Pancreas (tissue), 10 donors: ENCODE measurements at places on chromosomes 3 and 15. TPM values are rescaled to one million over a fixed set of nuclear protein-coding genes. Genes with fewer than 3 reads are reported as not detected.

GRCh38 chr15:54032066-54032465 is 53.8 kb downstream of the UNC13C start:
- no peak overlapping the region for H3K4me3 ChIP-seq
- no peaks in the 10 kb centered on the region for H3K4me1 ChIP-seq
- DNase-seq = no peak
- no peaks in the 10 kb centered on the region for H3K36me3 ChIP-seq
- H3K27me3 ChIP-seq = no peaks in the 10 kb centered on the region

DNA sequence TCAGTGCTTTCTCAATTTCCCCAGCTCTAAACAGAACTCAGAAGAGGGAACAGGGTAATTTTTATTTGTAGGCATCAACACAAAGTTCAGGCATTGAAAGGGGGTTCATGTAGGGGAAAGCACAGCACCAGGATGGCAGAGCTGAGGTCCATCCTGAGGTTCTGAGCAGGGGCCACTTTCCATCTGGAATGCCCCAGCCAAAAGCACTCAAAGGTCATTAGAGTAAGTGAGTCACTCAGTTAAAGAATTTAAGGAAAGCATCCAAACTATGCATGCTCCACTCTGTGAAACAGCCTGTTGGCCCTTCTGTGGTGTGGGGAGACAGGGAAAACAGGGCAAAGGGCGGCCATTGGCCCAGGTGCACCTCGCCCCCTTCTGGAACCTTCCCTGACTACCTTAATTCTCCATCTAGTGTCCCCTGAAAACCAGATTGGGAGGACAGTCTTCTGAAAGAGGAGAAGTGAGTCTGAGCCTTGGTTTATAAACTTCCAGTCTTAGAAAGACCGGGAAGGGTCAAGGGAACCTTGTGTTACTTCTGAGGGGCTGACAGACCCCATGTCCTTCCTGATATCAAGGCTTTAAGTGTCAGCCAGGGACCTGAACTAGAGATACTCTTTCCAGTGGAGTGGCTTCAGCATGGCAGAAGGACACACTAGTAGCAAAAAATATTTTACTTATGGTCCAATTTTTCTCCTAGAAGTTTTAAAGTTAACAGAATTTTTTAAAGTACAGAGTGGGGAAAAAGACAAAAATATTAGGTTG is 133.3 kb downstream of the MYLK start:
- DNase-seq = no peak
- H3K4me1 ChIP-seq = peaks cover 15% of the 10 kb centered on the region
- H3K36me3 ChIP-seq = no peaks in the 10 kb centered on the region

DNA sequence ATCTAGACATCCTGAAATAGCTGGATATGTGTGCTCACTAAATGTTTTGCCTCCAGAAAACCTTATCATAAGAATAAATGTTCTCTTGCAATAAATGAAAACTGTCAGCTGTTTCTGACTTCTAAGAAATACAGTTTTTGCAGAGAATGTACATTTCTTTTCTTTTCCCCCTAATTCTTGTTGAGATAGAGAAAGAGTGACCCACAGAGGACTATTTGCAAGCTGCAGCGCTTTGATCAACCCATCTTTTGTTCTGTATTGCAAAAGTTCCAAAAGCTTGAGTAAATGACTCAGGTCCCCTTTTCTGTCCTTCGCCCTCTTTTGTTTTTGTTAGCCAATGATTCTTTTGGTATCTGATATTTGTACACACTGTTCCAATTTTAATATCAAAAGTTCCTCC is 141.9 kb downstream of the BBX start:
- no peaks in the 10 kb centered on the region for H3K36me3 ChIP-seq
- no peaks in the 10 kb centered on the region for H3K4me1 ChIP-seq
- H3K27me3 ChIP-seq = no peaks in the 10 kb centered on the region
- DNase-seq = no peak
- no peak overlapping the region for H3K27ac ChIP-seq

Gene IGF2BP2
- 5.0 TPM for total RNA-seq

- no peaks in the 10 kb centered on the region for H3K4me1 ChIP-seq
- no peaks in the 10 kb centered on the region for H3K36me3 ChIP-seq
- no peak for DNase-seq
- H3K4me3 ChIP-seq = no peak overlapping the region
- no peaks in the 10 kb centered on the region for H3K27me3 ChIP-seq
- no peak overlapping the region for H3K27ac ChIP-seq
These were observed 403.2 kb downstream of the ZIC1 start for GRCh38 chr3:147812186-147812911.

DNA sequence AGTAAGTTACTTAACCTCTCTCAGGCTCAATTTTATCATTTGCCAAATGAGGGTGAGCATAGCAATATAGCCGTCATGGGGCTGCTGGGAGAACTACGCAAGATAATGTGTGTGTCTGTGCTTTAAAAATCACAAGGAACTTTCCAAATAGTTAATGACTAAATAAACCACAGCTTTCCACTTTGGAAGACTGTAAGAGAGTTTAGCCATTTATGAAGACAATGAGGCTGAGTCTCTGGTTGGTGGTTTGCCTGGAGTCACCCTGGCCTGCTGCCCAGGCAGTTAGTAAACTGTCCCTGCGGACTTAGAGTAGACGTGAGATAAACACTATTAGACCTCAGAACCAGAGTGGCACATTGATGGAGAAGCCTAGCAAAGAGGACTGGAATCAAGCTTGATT is 357.7 kb downstream of the CLSTN2 start:
- no peak for DNase-seq
- H3K4me3 ChIP-seq = no peak overlapping the region
- H3K27me3 ChIP-seq = no peaks in the 10 kb centered on the region
- no peaks in the 10 kb centered on the region for H3K36me3 ChIP-seq
- H3K4me1 ChIP-seq = no peaks in the 10 kb centered on the region

Gene AADACL2
- total RNA-seq = not detected

- H3K4me3 ChIP-seq = no peak overlapping the region
- no peak overlapping the region for H3K27ac ChIP-seq
- DNase-seq = no peak
- H3K4me1 ChIP-seq = no peaks in the 10 kb centered on the region
- H3K27me3 ChIP-seq = no peaks in the 10 kb centered on the region
These were observed 26.5 kb upstream of the PLOD2 start for GRCh38 chr3:146187334-146187950.

GRCh38 chr3:123071146-123071545 is 4.3 kb downstream of the PDIA5 start:
- no peak overlapping the region for H3K27ac ChIP-seq
- no peaks in the 10 kb centered on the region for H3K27me3 ChIP-seq
- H3K4me3 ChIP-seq = no peak overlapping the region
- H3K4me1 ChIP-seq = peaks cover 30% of the 10 kb centered on the region
- no peak for DNase-seq
